ENCODE measurements at places on chromosomes 2 and 18.

DNA sequence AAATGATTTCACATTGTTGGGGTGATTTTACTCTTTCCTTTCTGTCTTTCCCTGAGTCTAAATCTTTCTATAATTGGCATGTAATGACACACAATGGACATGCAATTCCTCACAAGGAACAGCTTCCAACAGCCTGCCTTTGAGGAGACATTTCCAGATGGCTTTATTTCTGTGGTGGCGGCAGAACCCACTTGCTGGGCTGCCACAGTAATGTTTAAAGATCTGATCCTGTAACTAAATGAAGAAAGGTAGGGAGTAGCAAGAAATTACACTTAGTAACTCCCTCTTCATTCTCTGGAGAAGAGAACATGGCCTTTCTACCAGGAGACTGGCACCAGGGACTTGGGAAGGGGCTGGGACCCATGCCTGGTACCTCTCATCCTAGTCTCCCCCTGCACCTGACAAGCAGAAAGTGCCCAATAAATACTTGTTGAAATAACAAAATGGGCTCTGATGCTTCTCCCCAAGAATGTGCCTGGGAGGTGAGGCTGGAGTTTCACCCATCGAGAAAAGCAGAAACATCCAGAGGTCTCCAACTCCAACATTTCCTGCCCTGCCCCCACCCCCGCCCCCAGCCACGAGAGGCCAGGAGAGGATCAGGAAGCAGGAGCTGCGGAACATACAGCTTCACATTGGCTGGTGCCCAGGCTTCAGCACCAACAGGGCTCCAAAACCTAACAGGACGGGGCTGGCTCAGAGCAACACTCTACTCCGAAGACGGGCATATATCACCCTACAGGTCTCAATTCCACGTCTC, 92.1 kb downstream of the PXDN start:
- DNase-seq: no peak

DNA sequence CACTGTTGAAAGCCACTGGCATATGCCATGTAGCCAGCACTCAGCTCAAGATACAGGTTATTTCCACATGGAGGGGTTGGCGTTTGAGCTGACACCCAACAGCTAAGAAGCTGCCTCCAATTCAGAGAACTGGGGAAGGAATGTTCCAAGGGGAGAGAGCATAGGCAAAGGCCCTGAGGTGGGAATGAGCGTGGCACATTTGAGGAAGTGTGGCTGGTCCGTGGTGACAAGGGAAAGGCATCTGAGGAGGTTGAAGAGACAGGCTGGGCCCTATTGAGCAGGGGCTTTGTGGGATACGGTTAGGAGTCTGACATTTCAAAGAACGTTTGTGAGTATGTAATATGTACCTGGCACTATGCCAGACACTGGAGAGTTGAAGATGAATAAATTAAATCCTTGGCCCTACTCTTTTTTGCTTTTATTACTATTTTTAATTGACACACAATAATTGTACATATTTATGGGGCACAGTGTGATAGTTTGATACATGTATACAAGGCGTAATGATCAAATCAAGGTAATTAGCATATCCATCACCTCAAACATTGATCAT, 27.6 kb upstream of the TMBIM1 start:
- DNase-seq: no peak

GRCh38 chr2:212832211-212833195, 293.9 kb upstream of the ERBB4 start:
- DNase-seq: no peak

DNA sequence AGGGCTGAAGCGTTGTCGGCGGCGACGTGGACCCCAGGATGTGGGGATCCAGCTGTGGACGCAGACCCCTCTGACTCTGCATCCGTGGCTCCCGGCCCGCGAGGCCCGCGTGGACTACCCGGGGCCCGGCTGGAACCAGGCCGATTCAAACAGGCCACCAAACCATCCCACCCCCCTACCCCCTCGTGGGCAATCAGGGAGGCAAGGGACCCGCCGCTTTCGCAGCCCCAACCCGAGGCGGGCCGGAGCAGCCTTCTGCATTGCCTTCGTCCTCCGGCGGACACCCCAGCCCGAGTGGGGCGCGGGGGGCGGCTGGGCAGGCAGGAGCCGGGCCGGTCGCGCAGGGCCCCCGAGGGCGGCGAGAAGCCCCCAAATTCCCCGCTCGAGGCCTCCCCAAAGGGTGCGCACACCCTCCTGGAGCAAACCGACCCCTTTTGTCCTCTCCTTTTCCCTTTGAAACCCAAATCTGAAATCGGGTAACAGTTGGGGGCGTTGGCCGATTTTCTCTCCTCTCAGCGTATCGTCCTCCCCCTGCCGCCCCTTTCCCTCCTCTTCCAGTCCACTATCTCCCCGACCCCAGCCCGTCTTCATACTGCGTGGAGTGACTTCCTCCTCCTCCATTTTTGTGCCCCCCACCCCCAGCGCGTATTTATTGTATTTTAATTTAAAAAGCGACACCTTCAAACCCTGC, 7.4 kb downstream of the SP9 start:
- no peak for DNase-seq
